DMS79 (cell line): ENCODE measurements at places on chromosomes 6 and 20.

DNA sequence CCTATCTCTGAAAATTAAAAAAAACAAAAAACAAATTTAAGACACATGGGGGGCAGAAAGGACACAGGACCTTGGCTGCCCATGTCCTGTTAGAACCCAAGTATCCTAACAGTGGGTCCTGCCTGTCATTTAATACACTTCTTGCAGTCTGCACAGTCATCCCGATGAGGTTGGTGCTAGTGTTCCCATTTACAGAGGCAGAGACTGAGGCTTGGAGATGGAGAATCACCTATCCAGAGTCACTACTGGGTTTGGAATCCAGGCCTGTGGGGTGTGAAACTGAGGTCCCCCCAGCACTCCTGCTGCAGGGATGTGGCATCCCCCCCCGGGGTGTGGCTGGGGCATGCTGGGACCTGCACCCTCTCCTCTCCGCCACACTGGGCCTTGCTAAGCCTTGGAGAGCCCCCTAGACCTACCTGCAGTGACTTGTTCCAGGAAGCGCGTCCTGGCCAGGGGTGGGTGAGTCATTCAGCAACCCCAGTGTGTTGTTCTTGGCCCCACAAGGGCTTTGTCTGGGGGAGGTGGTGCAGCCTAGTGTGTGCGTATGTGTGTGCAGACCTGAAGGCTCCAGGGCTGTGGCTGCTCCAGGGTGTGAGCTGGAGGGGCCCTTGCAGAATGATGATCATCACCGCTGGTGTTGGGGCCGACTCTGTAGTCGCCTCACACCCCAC is 49.7 kb downstream of the BCAS4 start:
- no peak for DNase-seq

DNA sequence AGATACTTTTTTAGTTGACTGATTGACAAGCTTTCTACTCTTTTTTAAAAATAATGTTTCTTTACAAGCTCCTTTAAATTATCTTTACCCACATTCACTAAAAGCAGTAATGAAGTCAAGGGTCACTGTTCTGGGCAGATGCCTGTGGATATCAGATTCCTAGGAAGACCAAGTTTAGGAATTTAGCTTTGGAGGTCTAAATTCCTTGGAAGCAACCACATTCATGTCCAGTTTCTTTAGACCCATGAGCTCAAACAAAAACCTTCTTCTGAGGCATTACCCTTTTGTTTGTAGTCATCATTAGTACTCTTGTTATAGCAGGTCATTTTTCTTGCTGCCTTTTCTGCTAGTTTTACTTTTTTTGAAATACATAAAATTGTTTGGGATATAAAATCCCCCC is 462.9 kb upstream of the JAG1 start:
- DNase-seq = no peak

DNA sequence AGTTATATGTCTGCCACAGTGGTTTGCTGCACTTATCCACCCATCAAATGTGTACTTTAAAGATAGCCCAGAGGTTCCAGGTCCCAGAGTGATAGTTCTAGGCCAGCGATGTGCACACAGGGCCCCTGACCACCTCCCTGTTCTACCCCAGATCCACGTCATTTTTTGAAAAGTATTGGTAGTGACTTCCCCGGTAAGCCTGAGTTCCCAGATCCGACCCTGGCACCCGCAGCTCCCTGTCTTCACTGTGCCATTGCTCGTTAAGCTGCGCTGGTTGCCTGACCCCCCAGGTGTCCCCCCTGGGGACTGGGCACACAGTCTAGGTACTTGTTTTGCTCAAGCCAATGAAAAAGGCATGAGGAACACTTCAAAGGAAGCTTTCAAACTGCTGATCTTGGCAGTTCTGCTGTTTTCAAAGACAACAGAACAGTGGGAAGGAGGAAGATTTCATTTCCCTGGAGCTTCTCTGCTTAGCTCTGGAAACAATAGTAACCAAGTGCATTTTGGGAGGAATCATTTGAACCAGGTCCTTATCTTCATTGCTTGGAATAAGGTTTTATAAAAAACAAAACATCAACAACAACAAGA is 116.3 kb upstream of the TAB2 start:
- DNase-seq = no peak

DNA sequence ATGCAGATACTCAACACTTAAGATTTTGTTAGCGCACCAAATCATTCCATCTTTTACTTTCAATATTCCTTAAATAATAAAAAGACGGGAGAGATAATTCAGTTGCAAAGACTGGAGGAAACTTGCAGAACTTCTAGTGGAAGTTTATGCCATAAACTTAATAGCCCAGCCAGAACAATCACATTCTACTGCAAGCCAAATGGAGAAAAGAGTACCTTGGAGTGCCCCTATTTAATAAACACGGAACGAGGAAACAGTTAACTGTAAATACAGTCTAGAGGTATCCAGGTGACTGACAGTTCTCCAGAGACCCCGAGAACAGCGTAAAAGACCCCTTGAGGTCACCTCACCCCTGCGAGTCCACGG is 635 bp downstream of the SLC35B3 start:
- no peak for DNase-seq

DNA sequence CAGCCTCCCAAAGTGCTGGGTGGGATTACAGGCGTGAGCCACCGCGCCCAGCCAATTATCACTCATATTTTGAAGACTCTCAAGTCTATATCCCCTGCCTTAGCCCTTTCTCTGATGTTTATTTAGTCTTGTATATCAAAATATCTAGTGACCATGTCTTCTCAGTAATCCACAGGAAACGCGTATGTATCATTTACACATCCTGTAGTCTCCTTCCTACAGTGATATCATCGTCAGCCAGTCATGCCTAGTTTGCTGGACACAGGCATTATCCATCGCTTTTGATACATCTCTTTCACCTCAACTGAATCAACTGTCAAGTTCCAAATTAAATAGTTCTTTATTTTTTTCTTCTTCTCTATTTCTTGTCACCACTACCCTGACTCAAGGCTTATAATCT is 223.7 kb downstream of the NKAIN2 start:
- DNase-seq = no peak

GRCh38 chr20:59184880-59185447 is 21.3 kb downstream of the ZNF831 start:
- DNase-seq = no peak

DNA sequence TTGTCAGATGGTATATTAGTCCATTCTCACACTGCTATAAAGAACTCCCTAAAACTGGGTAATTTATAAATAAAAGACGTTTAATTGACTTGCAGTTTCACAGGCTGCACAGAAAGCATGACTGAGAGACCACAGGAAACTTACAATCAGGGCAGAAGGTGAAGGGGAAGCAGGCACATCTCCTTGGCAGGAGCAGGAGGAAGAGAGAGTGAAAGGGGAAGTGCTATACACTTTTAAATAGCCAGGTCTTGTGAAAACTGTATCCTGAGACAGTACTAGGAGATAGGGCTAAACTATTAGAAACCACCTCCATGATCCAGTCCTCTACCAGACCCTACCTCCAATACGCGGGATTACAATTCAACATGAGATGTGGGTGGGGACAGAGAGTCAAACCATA is 193.9 kb upstream of the KCNG1 start:
- DNase-seq = no peak

DNA sequence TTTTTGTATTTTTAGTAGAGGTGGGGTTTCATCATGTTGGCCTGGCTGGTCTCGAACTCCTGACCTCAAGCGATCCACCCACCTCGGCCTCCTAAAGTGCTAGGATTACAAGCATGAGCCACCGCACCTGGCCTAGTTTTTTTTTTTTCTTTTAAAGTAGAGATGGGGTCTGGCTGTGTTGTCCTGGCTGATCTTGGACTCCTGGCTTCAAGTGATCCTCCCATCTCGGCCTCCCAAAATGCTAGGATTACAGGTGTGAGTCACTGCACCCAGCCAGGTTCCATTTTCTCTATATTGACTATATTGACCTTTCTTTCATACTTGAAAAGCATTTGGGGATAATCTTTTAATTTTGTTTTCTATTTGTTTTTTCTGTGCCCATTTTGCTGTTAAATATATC is 13.3 kb downstream of the PANK2 start:
- DNase-seq = no peak

DNA sequence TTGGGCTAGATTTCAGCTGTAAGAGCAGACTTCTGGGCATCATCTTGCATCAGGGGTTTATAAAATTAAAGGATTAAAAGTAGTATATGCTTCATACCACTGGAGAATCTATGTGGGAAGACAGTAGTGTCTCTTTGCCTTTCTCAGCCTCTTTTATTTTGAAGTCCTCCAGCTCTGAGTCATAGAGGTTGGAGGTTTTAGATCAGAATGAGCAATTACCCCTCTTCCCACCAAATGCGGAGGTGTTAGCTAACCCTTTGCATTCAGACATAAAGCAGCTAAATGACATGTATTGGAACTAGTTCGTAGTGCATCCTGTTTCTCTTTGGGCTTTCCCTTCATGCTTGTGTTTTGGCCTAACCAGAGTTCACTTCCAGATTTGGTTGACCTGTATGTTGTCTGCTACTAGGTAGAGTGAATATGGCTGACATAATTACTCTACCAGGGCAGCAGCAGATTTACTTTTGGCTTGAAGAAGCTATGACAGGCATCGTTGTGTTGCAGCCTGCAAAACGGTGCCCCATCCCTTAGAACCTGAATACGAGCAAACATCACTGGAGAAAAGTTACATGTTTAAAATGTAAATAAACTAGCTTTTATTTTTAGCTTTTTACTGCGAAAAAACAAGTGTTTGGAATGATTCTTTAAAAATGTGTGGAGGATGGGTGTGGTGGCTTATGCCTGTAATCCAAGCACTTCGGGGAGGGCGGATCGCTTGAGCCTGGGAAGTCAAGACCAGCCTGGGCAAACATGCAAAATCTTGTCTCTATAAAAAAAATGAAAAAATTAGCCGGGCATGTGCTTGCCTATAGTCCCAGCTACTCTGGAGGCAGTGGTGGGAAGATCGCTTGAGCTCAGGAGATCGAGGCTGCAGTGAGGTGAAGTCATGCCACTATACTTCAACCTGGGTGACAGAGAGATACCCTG is 82.2 kb downstream of the MYO6 start:
- no peak for DNase-seq

DNA sequence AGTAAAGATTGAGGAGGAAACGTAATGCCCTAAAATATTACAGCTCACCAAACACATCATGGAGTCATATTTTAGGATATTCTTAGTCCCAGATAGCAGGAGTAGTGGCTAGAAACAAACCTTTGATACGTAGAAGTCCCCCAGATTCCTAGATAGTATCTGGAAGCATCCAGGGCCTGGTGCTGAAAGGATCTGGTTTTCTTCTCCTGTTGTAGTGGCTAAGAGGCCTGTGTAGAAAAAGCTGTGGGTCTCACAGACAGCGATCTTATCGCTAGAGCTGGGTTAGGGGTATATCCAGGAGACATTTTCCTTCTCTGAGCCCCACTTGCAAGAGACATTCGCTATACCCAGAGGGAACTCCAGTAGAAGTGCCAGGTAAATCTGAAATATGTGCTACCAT is 139.9 kb downstream of the KCNQ5 start:
- no peak for DNase-seq

- DNase-seq = peak; percentile 31
Observed at GRCh38 chr6:26322645-26323482, 42.1 kb upstream of the BTN3A2 start.

DNA sequence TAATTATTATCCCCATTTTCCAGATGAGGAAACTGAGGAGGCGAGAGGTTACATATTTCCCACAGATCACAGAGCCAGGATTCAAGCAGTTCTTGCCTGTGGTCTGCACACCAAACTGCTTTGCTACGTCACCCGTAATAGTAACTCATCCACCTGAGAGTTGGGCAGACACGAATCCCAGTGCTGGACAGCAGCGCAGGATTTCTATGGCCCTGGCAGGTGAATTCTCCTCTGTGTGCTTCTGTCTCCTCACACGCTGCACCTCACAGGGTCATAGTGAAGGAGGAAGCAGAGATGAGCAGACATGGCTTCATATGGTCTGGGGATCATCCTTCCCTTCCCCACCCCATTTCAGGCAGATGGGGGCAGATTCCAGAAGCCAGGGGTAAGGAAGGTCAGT is 127.0 kb upstream of the LRFN2 start:
- no peak for DNase-seq

DNA sequence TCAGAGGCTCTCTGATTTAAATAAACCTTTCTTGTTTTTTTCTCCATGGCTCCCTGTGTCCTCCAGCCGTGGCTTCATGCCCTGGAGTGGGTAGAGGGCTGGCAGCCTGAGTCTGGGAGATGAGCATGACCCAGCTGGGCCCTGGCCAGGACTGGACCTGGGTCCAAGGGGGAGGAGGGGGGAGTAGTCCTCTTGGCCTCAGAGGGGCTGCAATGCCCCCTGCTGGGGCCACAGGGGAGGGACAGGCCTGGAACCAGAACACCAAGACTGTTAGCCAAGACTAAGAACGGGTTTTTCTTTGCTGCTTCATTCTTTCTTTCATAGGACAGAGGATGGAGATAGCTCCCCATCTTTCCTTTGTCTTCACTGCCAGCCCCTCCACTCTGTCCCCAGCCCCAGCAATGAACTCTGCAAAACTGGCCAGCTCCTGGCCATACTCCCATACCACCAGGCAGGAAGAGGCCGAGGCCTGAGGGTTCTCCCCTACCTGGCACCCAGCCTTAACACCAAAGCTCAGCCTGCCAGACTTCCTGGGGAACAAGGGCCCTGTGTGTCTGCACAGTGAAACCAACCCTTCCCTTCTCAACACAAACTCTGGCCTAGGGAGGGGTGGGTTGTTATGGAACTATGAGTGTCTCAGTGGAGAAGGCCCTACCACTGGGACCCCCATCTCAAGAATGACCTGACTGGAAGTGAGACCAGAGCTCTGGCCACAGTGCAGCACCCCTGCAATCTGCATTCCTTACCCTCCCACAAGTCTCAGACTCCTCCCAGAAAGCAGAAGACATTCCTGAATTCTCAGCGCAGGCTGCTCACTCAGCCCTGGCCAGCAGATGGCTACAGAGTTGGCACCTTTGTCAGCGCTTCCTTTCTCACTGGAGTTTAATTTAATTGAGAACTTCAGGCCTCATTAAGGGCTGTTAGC is 11.0 kb downstream of the SLC29A1 start:
- DNase-seq = no peak

DNA sequence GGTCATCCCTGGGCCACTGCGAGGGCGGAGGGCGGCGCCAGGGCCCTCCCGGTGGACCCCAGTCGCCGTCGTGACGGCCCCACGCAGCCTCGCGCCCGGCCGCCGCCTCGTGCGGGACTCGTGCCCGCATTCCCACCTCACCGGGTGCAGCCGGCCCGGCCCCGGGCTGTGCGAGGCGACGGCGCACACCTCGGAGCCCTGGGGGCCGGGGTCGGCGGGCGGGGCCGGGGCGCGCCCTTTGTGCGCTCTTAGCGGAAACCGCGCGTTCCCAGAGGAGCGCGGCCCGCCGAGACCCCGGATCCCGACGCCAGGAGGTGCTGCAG is 5.5 kb upstream of the DLL1 start:
- DNase-seq = no peak

- no peak for DNase-seq
Observed at GRCh38 chr6:7992002-7992815, 72.0 kb downstream of the BLOC1S5 start.
